ENCODE measurements at places on chromosomes 4 and X. TPM values are rescaled to one million over a fixed set of nuclear protein-coding genes. Genes with fewer than 3 reads are reported as not detected.

HHIP gene
- total RNA-seq, result 38.3 TPM

DNA sequence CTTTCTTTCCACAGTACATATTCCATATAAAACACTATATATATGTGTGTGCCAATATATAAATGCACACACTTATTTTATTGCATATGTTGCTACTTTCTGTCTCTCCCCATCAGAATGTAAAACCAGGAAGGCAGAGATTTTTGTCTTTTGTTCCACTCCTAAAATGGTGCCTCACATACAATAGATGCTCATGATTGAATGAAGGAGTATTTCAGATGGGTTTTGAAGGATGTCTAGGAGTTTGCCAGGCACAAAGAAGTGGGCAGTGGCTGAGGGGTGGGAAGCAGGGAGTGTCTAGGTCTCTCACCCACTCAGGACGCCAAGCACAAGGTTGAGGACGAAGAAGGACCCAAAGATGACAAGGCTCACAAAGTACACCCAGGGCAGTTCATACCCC, 5.4 kb downstream of the CACNA1F start:
- no peaks in the 10 kb centered on the region for H3K36me3 ChIP-seq
- H3K27ac ChIP-seq, result no peak overlapping the region
- H3K4me3 ChIP-seq, result no peak overlapping the region
- H3K4me1 ChIP-seq, result no peaks in the 10 kb centered on the region
- DNase-seq, result no peak

DNA sequence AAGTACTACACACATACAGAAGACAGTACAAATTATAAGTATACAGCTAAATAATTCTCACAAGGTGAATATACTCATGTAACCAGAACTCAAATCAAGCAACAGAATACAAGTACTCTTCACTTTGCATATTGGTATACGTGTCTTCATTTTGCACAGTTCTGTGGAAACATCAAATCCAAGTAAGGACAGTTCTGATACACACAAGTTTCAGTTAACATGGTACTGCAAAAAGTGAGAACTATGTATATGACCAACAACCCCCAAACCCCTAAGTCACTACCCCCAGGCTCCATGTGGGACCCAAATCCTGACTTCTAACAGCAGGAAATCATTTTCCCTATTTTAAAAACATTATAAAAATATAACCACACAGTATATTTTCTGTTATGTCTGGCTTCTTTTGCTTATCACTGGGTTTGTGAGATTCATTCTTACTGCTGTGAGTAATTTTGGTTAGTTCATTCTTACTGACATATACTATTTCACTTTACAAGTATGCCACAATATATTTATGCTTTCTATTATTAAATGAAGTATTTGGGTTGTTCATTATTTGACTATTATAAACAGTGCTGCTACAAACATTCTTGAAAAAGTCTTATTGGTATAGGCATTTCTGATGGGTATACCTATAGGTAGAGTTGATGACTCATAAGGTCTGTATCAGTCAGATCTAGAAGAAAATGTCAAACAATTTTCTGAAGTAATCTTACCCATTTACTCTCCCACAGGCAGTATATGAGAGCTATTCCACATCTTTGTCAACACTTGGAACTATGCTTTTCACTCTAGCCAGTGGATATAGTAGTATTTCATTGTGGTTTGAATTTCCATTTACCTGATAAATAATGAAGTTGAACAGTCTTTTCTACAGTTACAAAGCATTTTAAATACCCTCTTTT, 47.0 kb downstream of the SCLT1 start:
- no peak for DNase-seq
- peaks cover 16% of the 10 kb centered on the region for H3K4me1 ChIP-seq
- no peaks in the 10 kb centered on the region for H3K27me3 ChIP-seq
- H3K27ac ChIP-seq, result no peak overlapping the region

GRCh38 chr4:158837527-158838141, 68.8 kb downstream of the FNIP2 start:
- DNase-seq, result no peak
- H3K27me3 ChIP-seq, result no peaks in the 10 kb centered on the region
- no peaks in the 10 kb centered on the region for H3K4me1 ChIP-seq
- H3K4me3 ChIP-seq, result no peak overlapping the region

DNA sequence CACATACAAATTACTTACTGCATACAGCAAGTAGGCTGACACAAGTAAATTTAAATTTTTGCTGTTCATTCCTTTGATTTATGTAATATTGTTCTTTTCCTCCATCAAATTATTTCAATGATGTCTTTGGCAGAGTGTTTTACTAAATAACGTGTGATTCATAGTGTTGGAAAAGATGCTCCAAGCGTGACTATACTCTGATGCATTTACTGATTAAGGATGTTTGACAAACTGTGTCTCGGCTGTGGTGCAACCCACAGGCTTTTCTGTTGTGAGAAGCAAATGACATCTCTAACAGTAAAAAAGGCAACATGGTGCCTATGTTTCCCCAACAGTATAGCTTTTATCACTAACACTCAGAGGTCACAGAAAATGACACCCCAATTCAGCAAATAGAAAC, 540.9 kb downstream of the PPP4R3C start:
- no peaks in the 10 kb centered on the region for H3K4me1 ChIP-seq
- no peak for DNase-seq
- H3K36me3 ChIP-seq, result no peaks in the 10 kb centered on the region
- H3K27me3 ChIP-seq, result no peaks in the 10 kb centered on the region

GRCh38 chrX:71082822-71083221, 12.8 kb upstream of the FOXO4 start:
- H3K27me3 ChIP-seq, result no peaks in the 10 kb centered on the region
- no peak overlapping the region for H3K4me3 ChIP-seq
- no peaks in the 10 kb centered on the region for H3K4me1 ChIP-seq
- no peak for DNase-seq

GRCh38 chr4:159682996-159683395, 580.1 kb downstream of the RAPGEF2 start:
- DNase-seq, result no peak
- H3K27me3 ChIP-seq, result peaks cover 17% of the 10 kb centered on the region
- no peaks in the 10 kb centered on the region for H3K36me3 ChIP-seq
- H3K4me3 ChIP-seq, result no peak overlapping the region

DNA sequence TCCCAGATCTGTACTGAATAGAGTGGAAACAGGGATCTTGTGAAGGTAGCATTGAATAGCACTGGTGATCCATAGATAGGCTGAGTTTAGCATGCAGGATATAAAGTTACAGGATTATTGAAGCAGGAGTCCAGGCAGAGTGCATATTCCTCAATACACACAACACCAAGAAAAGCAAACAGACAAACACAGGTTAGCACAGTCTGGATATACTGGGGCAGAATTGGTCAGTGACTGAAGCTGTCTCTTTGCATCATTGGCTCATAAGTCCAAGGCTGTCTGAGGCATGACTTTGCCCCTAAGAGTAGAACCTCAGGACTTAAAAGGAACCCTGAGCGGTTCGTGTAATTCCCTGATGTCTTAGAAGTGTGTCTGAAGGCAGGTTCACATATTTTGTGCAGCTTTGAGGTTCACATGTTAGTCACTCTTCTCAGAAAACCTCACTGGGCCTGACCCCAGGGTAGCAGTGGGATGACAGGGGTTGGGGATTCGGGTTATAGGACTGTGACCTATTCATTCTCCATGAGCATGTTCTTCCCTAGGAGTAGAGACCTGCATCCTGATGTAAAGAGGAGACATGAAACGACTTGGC, 134.6 kb downstream of the AASDH start:
- no peak overlapping the region for H3K27ac ChIP-seq
- H3K36me3 ChIP-seq, result no peaks in the 10 kb centered on the region
- H3K4me1 ChIP-seq, result no peaks in the 10 kb centered on the region
- no peaks in the 10 kb centered on the region for H3K27me3 ChIP-seq

GRCh38 chr4:48081196-48081595, 52.9 kb downstream of the TXK start:
- peaks cover 11% of the 10 kb centered on the region for H3K4me1 ChIP-seq
- peaks cover 4% of the 10 kb centered on the region for H3K27me3 ChIP-seq
- H3K27ac ChIP-seq, result no peak overlapping the region
- no peaks in the 10 kb centered on the region for H3K36me3 ChIP-seq

TMSB15C gene
- 3.4 TPM for total RNA-seq
